ENCODE measurements at places on chromosomes 16 and 17.

DNA sequence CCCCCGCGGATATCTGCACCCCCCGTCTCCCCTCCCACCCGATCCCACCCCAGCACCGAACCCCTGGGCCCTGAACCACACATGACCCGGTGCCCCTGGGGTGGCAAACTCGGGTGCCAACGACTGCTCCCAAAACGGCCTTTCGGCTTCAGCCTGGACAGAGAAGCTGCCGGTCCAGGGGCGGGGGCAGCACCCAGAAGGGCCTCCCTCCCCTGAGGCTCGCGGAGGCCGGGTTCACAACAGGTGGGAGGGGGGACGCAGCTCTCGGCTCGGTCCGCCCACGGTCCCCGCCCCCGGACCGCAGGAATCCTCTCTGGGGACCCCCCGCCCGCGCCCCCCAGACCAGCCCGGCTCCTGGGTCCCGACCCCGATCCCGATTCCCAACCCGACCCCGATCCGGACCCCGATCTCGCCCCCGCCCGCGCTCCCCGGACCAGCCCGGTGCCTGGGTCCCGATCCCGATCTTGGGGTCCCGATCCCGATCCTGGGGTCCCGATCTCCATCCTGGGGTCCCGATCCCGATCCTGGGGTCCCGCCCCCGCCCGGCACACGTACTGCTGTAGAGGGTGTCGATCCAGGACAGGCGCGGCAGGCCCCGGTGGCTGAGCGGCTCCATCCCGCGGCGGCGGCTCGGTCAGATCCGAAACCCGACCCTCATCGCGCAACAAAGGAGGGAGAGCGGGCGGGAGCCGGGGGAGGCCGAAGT is 516 bp downstream of the ABR start:
- DNase-seq: no peak

GRCh38 chr16:2739625-2740430 is 12.6 kb upstream of the SRRM2 start:
- DNase-seq: no peak

DNA sequence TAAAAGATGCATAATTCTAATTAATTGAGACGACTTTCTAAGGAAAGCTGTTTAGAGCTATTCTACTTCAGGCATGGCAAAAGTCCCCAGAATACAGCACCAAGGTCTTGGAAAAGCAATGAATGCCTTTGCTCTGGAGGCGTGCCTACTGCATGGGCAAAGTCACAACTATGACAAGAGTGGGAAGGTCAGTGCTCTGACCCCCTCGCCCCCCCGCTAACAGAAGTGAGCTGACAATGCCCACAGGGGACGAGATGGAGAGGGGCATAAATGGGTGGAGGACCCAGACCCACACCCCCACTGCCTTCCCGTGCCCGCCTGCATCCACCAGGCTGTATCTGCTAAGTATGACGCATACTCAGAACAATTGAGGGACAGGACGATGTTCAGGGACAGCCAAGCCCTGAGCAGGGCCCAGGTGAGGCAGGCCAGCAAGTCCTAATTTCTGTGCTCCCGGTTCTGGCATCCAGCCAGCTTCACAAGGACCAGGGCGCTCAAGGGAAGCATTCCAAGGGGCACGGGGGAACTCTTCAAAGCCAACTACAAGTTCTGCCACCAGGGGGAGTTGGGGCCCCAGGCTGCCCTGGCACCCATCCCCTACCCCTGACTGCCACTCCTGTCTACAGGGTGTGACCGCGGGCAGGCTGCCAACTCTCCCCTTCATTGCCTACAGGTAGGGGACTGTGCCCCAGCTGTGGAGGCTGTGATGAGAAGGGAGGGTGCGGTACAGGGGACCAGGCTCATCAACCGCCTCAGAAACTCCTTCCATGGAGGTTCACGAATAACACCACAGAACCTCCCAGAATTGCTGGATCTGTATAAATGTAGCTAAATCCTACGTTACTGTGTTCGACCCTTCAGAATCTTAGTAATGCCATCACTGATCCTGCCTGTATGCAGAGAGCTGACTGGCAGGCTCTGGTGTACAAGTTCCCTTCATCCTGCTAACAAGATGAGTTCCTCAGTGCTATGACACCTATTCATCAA is 20.8 kb downstream of the NPRL3 start:
- DNase-seq: peak; percentile 65

DNA sequence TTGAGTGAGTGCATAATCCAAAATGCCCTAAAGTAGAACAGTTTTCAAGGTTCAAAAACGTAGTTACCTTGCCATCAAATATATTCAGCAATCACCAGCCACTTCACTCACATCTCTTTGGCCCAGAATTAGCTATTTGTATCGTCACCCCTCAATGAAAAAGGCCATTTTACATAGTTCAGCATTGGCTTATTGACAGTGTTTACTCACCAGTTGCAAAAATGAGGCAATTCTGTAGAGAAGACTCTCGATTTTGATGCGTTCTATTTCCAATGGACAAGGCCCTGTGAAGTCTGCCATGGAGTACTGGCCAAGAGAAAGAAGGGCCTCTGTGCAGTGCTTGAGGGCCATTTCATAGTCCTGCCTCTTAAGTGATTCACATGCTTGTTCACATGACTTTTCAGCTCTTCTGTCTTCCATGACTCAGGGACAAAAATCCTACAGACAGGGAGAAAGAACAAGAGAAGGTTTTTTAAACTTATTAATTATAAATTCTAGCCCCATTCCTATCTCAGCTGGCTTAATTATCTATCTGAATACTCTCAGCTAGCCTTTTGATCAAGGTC is 26.5 kb downstream of the HELZ start:
- DNase-seq: no peak

DNA sequence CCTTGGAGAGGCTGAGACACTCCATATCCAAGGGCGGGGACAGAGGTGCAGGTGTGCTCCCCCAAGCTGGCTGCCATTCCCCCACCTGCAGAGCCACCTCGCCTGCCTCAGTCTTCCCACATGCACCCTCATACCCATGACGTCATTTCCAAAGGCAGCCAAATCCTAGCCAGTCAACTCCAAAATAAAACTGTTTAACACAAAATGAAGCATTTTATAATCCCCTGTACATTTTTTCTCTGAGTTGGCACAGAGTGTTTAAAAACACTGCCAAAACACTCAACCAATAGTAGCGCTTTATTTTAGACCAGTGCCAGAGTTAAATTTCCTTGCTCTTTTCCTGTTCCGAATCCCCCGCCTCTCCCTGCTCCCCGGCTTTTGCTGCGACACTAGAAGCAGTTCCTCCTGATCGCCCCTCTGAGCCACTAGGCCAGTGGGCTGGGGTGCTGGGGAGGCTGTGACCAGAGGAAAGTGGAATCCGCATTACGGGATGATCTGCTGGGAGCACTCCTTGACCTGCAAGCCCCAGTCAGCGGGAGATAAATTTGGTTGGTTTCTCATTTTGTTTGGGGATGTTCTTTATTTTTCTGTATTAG is 139.5 kb downstream of the ZNF423 start:
- no peak for DNase-seq

- DNase-seq: peak; percentile 5
These were observed 794 bp downstream of the SMG6 start for GRCh38 chr17:2302778-2303203.

GRCh38 chr16:49528060-49528865 is 154.7 kb downstream of the C16orf78 start:
- no peak for DNase-seq

GRCh38 chr17:41442739-41443138 is 2.0 kb upstream of the KRT38 start:
- DNase-seq: no peak

DNA sequence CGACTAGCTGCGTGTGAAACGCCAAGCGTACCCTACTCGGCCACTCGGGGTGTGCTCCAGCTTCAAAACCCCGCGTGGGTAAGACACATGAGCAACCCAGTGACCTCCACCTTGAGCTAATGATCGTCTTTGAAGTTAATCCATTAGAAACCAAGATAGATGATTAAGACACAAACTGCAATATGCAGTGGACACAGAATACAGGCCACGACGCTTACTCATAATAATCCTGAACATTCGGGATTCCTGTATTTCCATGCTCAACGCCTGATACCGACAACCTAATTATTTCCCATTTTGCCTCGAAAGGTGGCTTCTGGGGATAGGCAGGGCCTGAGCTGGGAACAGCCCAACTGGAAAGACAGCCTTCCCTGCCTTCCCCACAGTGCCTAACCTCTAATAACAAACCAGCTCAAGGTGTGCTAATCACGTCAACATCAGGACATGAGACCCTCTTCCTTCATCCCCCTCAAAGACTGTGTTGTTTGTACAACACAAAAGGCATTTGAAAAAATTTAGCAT is 504 bp upstream of the COPRS start:
- DNase-seq: no peak

DNA sequence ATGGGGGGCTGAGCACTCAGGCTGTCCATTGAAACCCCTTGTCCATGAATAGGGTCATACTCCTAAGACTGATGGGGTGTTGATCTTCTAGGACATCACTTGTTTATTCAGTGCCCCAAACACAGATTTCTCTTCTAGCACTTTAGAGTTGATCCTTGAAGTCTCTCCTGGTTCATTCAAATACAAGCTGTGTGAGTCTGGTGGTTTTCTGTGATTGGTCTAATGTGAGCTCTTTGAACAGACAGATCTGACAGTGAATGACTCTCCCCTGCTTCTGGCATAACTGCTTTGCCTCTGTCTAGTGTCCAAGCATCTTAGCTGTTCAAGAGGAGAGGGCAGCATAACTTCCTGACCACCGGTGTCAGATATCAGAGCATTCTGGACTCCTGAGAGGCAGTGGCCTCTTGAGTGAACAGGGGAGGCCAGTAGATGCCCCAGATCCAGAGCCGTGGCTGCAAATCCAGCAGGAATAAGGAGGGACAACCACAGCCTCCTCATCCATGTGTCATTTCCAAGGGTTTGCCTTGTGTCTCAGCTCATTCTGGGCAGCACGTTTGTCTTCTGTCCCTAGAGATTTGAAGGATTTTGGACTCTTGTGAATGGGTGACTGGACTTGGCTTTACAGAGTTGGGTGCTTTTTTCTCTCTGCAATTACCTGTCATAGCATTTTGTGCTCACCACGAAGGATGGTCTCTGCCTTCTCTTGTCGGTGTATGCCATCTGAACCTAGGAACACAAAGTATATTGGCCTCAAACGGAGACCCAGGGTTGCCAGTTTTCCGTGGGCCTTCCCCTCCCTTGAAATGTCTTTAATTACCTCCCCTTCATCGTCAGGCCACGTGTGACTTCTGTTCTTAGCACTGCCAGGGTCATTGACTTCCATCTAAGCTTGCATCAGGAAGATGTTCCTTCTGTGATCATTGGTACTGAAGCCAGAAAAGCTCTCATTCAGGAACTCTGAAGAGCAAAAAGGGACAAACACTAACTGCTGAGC is 13.9 kb upstream of the CLEC18C start:
- no peak for DNase-seq

DNA sequence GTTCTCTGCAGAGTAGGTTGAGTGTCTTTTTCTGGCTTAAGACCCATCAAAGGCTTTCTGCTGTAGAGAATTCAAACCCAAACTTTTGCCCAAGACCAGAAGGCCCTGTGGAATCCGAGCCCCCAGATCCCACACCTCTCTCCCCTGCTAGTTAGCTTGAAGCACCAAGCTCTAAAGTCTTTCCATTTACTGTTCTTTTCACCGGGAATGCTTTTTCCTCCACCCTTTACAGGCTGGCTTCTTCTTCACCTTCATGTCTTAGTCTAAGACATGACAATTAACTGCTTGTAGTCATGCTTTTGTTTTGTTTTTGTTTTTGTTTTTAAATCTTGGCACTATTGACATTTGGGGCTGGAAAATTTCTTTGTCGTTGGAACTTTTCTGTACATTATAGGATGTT is 15.5 kb downstream of the HSD17B2 start:
- DNase-seq: no peak

- peak; percentile 48 for DNase-seq
These were observed 3.2 kb downstream of the ZSCAN10 start for GRCh38 chr16:3095869-3096268.

DNA sequence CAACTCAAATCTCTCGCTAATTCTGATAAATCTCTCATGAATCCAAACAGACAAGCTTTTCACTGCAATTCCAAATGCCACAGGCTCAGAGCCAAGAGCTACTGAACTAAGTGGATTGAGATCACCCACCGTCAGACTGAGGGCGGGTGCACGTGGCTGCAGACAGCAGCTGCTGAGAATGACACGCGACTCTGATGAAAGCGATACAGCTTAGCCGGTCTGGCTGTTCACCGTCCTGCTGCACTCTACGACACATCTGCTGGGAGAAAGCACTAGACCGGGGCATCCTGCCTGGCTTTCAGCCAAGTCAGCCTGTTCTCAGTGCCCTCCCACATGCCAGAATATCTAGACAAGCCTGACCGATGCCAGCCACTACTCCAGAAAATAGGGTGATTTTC is 42.6 kb downstream of the KLHDC4 start:
- DNase-seq: no peak

DNA sequence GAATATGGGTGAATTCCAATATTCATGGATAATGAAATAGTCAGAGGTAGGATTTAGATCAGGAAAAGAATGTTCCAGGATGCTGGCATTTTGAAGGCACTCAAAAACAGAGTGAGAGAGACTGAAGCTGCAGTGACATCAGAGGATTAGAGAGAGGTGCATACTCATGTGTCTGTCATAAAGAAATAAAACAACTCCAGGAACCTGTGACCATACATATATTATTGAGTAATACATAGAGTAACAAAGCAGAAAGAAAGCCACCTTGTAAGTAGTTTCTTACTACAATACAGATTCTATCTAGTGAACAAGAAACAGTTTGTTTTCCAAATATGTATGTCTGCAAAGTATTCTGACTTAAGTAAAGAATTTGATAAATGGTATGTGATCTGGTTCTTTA is 62.3 kb upstream of the PHOSPHO1 start:
- DNase-seq: no peak

GRCh38 chr17:40813804-40814203 is 8.6 kb downstream of the KRT10 start:
- no peak for DNase-seq

GRCh38 chr17:11969565-11969964 is 27.7 kb downstream of the ZNF18 start:
- no peak for DNase-seq

GRCh38 chr16:48603647-48604376 is 6.2 kb downstream of the N4BP1 start:
- no peak for DNase-seq

DNA sequence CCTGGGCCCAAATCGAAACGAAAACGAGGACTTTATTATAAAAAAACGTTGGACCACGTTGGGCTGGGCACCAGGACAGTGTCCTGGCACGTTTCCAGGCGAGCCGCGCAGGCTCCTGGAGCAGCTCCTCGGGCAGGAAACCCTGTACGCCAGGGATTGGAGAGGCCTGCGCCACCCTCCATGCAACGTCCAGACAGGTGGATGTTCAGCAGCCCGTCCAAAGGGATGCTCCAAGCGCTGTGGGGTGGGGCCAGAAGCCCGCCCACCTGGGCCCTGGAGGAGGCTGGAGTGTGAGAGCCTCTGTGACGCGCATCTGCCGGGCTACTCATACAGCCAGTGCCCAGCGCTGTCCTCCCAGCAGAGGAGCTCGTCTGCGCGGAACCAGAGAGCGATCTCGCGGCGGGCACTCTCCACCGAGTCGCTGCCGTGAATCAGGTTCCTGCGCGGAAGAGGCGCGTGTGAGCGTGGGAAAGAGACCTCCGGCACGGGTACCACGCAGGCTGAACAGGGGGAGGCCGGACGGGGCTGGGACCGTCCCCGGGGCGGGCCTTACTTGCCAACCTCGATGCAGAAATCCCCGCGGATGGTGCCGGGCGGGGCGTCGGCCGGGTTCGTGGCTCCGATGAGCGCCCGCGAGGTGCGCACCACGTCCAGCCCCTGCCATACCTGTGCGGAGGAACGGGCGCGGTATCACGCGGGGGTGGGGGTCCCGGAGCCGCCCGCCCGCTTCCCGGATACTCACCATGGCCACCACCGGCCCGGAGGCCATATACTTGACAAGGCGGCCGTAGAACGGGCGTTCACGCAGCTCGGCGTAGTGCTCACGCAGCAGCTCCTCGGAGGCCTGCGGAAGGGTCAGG is 785 bp downstream of the NME3 start:
- DNase-seq: peak; percentile 31

GRCh38 chr17:57708410-57708809 is 36.7 kb downstream of the CCDC182 start:
- DNase-seq: no peak

Data from activated CD4-positive, alpha-beta T cell treated with anti-CD3 and anti-CD28 coated beads, Interleukin-2, amount 50 U/mL, for 4 hours (primary cell).